ENCODE measurements at places on chromosomes 13 and 19.

DNA sequence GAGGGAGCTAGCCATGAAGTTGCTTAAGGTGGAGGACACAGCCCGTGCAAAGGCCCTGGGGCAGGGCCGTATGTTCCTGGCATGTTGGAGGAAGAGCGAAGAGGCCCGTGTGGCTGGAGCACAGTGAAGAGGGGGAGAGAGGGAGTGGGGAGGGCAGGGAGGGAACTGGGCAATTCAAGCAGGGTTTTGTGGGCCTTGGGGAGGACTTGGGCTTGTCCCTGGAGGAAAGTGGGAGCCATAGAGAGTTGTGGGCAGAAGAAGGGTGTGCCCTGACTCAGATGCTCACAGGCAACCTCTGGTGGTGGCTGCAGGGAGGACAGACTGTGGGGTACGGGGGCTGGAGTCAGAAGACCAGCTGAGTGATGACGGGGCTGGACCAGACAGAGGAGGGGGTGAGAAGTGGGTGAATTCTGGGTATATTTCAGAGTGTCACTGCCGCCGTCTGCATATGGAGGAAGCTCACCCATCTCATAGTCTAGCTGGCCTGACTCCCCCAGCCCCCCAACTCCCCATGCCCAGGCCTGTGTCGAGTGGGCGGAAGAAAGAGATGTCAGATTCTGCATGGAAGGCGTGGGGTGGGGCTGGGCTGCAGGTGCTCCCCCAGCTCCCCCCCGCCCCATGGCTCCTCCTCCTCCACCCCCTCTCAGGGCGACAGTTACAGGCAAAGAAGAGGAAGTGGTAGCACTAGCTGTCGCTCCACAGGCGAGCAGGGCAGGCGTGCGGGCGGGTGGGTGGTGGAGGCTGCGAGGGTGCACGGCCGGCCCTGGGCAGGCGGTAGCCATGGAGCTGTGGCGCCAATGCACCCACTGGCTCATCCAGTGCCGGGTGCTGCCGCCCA, at the start of gene VAV1:
VAV1 (plus strand) TSS at position 681 of the 838 bp plus-strand sequence; CDS start at position 781, 100 bp downstream.
- H3K27ac ChIP-seq = no peak within 1 kb of the TSS
- no peaks in the 10 kb centered on the region for H3K36me3 ChIP-seq
- no peak within 1 kb of the TSS for H3K4me3 ChIP-seq
- peaks cover under 1% of the 10 kb centered on the region for H3K27me3 ChIP-seq

DNA sequence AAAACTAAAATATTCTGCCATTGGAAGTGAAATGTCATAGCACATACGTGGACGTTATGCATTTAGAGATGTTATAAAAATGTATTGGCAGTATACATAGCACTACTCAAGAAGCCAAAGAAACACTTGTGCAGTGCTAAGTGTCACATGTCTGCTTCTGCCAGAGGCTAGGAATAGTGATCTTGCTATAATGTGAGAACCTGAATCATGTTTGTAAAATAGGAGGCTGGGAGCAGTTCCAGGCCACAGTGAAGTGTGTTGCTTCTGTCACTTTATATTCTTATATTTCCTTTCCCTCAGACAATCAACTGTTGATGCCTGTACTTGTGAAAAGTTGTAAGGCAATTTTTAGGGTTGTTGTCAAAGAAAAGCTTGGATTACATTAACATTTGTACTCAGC, 3.4 kb downstream of the TRAPPC2B start:
- DNase-seq = no peak
- H3K4me1 ChIP-seq = peaks cover 7% of the 10 kb centered on the region
- no peaks in the 10 kb centered on the region for H3K36me3 ChIP-seq
- no peaks in the 10 kb centered on the region for H3K27me3 ChIP-seq

GRCh38 chr13:74657765-74658164, 523.6 kb upstream of the KLF12 start:
- H3K36me3 ChIP-seq = no peaks in the 10 kb centered on the region
- DNase-seq = no peak
- H3K4me3 ChIP-seq = no peak overlapping the region
- no peaks in the 10 kb centered on the region for H3K4me1 ChIP-seq

DNA sequence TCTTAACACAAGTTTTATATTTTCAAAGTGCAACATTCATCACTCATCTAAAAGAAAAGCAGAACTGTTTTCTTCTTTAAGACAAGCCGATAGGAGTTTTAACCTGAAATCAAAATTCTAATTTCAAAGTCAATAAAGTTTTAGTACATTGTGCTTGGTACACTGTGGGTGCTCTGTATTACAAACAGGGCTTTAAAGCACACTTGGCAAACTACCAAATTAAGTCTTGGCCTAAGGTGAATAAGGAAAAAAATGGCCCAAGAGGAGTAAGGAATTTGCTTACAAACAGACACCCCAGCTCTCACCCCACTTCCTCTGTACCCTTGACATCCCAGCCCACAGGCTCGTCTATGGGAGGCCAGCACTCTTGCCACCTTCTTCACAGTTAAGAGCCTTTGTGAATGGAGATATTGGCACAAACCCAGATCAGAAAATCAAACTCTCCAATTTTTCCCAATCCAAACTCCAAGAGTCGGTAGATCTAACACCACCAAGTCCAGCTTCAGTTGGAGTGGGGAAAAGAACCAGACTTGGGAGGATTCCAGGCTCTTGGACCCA, 66.0 kb downstream of the ABCC4 start:
- no peak overlapping the region for H3K4me3 ChIP-seq
- no peaks in the 10 kb centered on the region for H3K36me3 ChIP-seq
- DNase-seq = no peak
- H3K27ac ChIP-seq = no peak overlapping the region

DNA sequence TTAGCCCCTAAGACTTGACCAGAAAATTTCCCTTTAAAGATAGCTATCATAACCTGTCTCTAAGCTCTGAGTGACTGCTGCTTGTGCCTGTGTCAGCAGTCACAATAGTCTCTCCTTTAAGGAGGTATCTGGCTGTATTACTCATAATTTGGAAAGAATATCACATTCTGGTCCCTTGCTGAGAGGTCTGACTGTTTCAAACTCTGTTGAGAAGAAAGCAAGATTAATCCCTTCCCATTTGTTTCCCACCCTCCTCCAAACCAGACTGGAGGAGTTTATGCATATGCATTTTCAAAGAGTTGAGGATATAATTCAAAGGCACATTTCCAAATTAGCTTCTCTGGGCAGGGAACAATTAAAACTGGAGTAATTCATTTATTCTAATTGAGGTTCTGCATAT, 2.3 kb downstream of the HTR2A start:
- H3K27ac ChIP-seq = no peak overlapping the region
- H3K4me3 ChIP-seq = peak overlapping the region; percentile 54

Measured in neural progenitor cell (in vitro differentiated cells).